ENCODE measurements at places on chromosomes 11 and 22. TPM values are rescaled to one million over a fixed set of nuclear protein-coding genes. Genes with fewer than 3 reads are reported as not detected.

The INPP5J gene
- total RNA-seq, result 0.44 TPM

The SCGB2A2 gene
- total RNA-seq, result not detected

The P2RY6 gene
- total RNA-seq, result 7.5 TPM

The SESN3 gene
- total RNA-seq, result 0.27 TPM

The TRIM44 gene
- 21.9 TPM for total RNA-seq

The MPPED2 gene
- total RNA-seq, result not detected

The UBQLN3 gene
- total RNA-seq, result not detected

The MS4A15 gene
- not detected for total RNA-seq

The APOL4 gene
- not detected for total RNA-seq

The TREH gene
- not detected for total RNA-seq

The PSMC3 gene
- total RNA-seq, result 189 TPM

The CALCA gene
- total RNA-seq, result not detected

The MMP1 gene
- total RNA-seq, result 0.73 TPM

The ART1 gene
- not detected for total RNA-seq

The LMO2 gene
- 0.36 TPM for total RNA-seq

The SERPING1 gene
- total RNA-seq, result 0.91 TPM

The MFRP gene
- total RNA-seq, result not detected

The CLTCL1 gene
- total RNA-seq, result 5.8 TPM

The FSHB gene
- total RNA-seq, result not detected

The GP1BB gene
- total RNA-seq, result 1.5 TPM

The OR56B4 gene
- not detected for total RNA-seq

The CECR2 gene
- total RNA-seq, result 0.14 TPM

The CKAP5 gene
- total RNA-seq, result 59.2 TPM

The NLRP10 gene
- total RNA-seq, result not detected

The FTH1 gene
- total RNA-seq, result 18,049 TPM

The ANGPTL5 gene
- 0.10 TPM for total RNA-seq

Measured in A549 treated with Mapracorat at 1 μM for 4 hours (cell line).